Mucosa of descending colon (tissue), 3 donors: ENCODE measurements at places on chromosomes 4 and X.

GRCh38 chrX:22737541-22737940 lies 262.2 kb upstream of the DDX53 start:
- no peak for DNase-seq

GRCh38 chr4:113957956-113958355 lies 21.5 kb downstream of the ARSJ start:
- DNase-seq: no peak

DNA sequence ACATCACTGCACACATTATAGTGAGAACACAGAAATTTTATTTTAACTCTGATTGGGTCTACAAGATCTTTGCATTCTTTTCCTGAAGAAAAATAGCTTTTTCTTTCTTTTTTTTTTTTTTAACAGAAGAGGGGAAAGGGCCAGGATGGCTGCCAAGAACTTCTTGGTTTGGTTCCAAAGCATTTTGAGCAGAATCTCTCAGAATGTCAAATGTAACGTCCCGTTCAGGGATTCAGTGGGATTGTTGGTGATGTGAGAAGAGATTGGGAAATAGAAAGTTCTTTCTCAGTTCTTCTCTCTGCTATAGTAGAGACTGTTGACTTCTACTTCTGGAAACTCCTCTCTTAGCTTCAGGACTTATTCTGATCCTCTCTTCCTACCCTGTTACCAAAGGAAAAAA lies 70.9 kb upstream of the CBR4 start:
- no peak for DNase-seq

- DNase-seq: no peak
Measured at GRCh38 chrX:72735561-72735960, 21.5 kb upstream of the PHKA1 start.

- no peak for DNase-seq
Measured at GRCh38 chr4:156962528-156962974, 9.0 kb downstream of the PDGFC start.

GRCh38 chrX:1452516-1453394 lies at the start of gene ASMTL:
TSS of gene ASMTL (minus strand) at chrX:1452909. CDS start at chrX:1452840, 69 bp downstream.
- DNase-seq: peak; percentile 100

- DNase-seq: no peak
Measured at GRCh38 chrX:107658660-107659059, 30.4 kb downstream of the PRPS1 start.

DNA sequence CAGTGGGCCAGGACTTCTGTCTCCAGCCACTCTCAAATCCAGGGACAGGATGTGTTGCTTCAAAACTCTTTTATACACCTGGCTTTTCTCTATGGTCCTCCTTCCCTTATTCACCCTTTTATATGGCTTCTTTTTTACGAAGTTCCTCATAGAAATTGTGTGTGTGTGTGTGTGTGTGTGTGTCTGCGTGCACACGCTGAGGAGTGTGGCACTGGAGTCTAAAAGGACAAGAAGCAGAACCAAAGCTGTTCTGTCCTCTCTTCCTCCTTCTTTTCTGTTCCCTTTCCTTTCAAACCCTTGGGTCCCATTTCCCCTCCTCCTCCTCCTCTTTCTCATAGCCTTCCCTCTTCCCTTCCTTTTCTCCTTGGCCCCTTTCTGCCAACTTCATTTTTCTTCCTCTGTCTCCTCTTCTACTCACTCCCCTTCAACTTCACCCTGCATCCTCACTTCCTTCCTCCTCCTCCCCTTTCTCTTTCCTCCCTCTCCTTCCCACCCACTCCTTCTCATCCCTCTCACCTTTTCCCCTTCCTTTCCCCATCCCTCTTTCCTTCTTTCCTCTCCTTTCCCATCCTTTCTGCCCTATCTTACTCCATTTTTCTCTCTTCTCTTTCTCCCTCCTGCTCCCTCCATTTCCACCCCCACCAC lies 360.5 kb downstream of the MID1IP1 start:
- no peak for DNase-seq

DNA sequence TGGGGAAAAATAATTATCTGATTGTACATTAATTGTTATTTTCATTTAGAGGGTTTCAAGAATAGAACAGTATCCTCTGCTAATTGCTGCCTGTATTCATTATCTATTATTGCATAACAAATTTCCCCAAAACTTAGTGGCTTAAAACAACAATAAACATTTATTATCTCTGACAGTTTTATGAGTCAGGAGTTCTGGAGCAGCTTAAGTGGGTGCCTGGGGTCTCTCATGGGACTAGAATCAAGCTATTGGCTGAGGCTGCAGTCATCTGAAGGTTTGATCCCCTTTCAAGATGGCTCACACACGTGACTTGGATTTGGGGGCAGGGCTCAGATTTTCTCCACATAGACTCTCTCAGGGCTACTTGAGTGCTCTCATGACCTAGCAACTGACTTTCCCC lies 98.1 kb upstream of the JADE1 start:
- no peak for DNase-seq

- DNase-seq: no peak
Measured at GRCh38 chrX:119158226-119158625, 30.6 kb upstream of the KIAA1210 start.

DNA sequence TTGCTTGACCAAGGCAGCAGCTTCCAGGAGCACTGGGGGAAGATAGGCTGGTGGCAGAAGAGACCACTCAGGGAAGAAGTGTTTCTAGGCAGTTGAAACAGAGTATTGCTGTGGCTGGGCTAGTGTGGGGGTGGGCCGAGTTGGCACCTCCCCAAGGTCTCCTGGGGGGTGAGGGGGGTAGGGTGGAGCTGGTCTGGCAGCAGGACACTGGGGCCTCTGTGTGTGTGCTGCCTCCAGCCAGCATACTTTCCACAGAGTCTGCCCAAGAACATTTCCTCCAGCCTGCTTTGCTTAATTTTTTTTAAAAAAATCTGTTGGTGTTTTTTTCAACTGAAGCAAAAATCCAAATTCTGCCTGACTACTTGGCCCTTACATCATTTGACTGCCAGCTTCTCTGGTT lies 4.0 kb downstream of the ITIH6 start:
- no peak for DNase-seq

GRCh38 chrX:93594780-93595179 lies 78.6 kb downstream of the NAP1L3 start:
- DNase-seq: no peak

DNA sequence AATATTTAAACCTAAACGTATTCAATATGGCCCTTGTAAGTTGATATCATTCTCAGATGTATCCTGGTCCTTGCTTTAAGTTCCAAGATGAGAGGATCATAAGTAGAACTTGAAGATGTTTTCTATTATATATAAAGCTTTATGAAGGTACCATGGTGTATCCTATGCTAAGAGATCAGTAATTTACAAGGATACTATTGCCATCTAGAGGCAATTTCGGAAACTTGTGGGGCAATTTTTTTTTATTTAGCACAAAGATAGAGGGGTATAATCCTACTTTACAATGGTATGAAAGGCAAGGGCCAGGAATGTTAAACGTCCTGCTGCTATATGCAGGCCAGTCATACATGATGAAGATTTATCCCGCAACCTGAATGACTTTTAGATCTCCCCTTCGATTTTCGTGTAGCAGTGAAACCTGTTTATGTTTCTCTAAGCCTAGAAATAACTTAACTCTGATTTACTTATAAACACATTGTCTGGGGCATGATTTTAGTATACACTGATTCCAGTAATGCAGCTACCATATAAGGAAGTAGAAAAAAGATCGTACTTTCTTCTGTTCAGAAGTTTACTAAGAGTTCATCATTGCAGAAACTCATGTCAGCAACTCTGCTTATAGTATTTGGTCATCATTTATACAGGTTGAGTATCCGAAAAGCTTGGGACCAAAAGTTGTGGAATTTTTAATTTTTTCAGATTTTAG lies 2.6 kb downstream of the SLC25A31 start:
- no peak for DNase-seq

- no peak for DNase-seq
Measured at GRCh38 chrX:74119016-74119910, 184.7 kb upstream of the ZCCHC13 start.

- DNase-seq: peak; percentile 58
Measured at GRCh38 chrX:46573892-46574773, 568 bp downstream of the CHST7 start.

DNA sequence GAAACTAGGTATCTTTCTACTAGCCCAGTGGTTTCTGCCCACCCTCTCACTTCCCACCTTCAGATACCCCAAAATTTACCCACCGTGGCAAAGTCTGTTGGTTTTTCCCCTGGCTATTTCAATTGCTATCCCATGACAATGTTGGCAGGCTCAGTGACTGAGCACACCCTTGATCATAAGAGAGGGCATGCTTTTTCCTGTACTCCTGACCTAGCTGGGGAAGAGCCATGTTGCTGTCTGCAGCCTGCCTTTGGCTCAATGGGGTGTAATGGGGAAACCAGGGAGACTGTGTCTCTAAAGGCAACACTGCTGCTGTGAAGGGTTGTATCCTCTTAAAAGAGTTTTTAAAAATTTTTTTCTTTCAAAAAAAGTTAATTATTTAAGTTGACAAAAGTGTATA lies 90.4 kb upstream of the CITED1 start:
- no peak for DNase-seq

- no peak for DNase-seq
Measured at GRCh38 chrX:129522184-129523078, 859 bp downstream of the SMARCA1 start.

DNA sequence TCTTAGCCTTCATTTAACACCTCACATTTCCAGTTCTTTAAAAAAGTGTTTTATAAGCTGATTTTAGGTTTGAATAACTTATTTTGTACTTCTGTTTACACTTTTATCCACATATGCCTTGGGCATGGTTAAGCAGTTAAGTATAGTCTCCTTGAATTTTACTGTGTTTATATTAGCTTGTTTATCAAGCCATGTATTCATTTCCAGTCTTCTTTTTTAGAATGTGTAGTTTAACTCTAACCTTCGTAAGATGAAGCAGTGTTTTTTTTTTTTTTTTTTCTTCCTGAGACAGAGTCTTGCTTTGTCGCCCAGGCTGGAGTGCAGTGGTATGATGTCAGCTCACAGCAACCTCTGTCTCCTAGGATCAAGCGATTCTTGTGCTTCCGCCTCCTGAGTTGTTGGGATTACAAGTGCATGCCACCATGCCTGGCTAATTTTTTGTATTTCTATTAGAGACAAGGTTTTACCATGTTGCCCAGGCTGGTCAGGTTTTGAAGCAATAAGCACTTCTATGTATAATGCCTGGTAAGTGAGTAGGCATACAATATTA lies 42.5 kb downstream of the BMP2K start:
- DNase-seq: no peak

- DNase-seq: no peak
Measured at GRCh38 chrX:13309631-13310030, 10.2 kb downstream of the ATXN3L start.
